Central memory CD8-positive, alpha-beta T cell (primary cell): ENCODE measurements at places on chromosomes 16 and 17.

GRCh38 chr17:2949469-2950044 is 113.8 kb downstream of the OR1D5 start:
- no peak for DNase-seq

DNA sequence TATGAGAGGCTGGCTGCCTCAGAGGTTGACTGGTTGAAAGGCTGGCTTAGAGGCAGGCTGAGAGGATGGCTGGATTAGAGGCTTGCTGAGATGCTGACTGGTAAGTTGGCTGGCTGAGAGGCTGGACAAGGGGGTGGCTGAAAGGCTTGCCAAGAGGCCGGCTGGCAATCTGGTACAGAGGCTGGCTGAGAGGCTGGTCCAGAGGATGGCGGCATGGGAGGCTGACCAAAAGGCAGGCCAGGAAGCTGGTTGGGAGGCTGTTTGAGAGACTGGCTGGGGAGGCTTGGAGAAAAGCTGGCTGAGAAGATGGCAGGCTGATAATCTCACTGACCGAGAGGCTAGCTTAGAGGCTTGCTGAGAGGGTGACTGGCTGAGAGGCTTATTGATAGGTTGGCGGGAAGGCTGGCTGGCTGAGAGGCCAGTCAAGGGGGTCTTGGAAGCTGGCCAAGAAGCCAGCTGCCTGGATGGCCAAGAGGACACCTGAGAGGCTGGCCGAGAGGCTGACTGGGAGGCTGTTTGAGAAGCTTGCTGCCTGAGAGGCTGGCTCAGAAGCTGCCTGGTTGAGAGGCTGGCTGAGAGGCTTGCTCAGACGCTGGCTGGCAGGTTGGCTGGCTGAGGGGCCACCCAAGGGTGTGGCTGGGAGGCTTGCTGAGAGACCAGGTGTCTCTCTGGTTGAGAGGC is 34.2 kb upstream of the ACSM2B start:
- no peak for DNase-seq

- no peak for DNase-seq
These were observed 181.5 kb upstream of the GSE1 start for GRCh38 chr16:85431431-85432124.

DNA sequence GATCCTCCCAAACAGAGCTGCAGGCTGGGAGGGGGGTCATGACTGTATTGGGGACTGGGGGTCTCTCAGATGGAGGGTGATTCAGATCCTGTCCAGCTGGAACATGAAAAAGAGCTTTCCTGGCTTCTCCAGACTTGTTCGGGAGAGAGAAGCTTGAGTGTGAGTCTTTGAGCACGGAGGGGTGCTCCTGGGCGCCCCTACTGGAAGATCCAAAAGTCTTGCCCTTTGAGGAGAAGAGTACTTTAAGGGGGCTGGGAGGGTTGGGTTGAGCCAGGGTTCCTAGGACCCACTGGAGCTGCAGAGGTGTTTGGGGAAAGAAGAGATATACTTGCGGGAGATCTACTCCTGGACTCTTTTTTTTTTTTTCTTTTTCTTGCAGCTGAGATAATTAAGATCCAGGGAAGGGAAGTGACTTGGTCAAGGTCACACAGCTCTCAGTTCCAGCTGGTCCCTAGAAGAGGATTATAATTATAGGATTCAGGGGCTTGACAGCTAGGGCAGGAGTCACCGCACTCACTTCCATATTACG is 8.4 kb downstream of the RARA start:
- DNase-seq = no peak

DNA sequence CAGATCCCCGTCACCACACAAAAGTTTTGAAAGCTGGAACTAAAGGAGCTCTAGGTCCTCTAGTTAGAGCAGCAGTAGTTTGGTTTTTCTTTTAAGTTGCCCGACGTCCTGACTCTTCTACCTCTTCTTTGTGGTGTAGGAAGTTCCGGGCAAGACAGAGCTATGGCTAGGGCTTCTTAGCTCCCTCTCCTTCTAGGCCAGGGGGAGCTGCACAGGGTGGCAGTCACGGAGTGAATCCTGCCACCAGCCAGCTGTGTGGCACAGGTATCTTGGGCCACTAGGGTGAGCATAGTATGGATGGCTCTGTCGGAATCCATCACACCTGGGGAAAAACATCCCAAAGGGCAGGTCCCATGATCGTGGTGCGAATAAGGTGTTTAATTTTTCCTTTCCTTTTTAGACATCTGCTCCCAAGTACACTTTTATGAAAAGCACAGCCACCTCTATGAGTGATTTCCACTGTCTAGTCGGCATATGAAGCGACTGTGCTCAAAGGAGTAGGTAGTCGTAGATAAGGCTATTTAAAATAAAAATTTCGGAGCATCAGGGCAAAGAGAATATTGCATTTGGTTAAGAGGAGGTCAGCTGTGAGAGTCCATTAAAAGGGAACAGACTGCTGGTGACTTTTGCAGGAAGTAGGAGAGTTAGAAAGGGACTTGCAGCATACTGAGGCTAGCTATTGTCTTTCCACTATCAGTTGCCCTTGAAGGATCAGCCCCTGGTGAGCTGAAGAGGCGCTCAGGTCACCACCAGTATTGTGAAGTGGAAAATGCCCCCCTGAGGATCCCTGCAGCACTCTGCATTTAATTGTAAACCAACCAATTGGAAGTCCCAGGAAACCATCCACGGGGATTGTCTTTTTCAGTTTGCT is 2.1 kb downstream of the PRKCA start:
- DNase-seq = no peak

- DNase-seq = no peak
These were observed 1063.3 kb upstream of the EEF2KMT start for GRCh38 chr16:6160871-6161270.

DNA sequence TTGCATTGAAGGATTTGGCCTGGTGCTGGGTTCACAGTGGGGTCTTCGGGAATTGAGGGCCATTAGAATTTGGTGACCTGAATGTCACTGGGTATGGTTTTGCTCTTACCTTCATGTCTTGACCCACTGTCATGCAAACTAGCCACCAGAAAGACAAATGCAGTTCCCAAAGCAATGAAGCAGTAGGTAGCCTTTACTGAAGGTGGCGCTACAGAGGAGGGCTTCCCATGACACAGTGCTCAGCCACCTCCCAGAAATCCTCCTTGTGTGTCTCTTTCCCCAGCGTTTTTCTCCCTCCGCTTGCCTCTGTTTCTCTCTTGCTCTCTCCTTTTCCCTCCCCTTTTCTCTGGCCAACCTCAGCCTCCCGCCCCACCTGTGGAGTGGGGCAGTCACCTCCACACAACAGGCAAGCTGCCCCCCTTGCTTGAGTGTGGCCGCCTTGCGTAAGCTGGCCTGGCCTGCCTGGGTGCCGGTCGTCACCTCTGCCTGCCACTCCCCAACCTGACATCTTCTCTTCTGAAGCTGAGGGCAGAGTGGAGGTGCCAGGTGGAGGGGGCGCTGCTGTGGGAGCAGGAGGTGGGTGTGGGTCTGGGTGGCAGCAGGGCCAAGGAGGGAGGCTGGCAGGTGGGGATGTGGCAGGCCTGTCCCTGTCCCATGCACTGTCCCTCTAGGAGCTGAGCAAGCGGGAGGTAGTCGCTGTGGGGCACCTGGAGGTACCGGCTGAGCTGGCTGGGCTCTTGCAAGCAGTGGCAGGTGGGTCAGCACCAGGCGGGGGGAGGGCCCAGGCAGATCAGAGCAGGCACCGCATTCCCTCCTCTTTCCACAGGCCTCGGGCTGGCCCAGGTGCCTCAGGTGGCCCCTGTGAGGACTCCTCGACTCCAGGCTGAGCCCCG is 34.7 kb downstream of the MYO15A start:
- no peak for DNase-seq

- DNase-seq = no peak
These were observed 22.8 kb downstream of the SPAG9 start for GRCh38 chr17:51097708-51098446.

DNA sequence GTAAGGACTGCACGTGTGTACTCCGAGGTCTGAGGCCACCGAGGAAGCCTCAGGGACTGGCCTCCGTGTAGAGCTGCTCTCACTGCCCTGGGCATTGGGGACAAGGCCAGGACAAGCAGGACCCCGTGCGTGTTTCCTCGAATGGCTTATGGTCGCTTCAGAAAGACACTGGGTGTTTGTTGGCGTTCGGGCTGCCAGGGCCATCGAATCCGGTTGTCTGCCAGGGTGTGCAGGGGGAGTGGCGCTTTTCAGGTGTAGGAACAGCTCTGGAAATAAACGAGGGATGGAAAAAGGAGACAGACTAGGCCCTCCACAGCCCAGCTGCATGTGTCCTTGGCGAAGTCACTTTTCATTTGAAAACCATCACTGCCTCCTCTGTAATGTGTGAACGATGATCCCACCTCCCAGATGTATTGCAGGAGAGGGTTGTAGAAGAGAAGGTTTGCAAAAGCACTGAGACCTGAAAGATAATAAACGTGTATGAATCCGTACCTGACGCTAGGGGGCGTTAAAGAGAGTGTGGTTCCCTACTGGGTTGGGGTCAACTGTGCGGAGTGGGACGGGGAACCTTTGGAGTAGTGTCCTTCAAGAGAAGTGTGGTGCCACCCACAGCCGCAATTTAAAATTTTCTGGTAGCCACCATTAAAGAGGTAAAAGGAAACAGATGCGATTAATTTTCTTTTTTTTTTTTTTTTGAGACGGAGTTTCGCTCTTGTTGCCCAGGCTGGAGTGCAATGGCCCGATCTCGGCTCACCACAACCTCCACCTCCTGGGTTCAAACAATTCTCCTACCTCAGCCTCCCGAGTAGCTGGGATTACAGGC is 2.1 kb upstream of the ZSCAN10 start:
- DNase-seq = no peak

DNA sequence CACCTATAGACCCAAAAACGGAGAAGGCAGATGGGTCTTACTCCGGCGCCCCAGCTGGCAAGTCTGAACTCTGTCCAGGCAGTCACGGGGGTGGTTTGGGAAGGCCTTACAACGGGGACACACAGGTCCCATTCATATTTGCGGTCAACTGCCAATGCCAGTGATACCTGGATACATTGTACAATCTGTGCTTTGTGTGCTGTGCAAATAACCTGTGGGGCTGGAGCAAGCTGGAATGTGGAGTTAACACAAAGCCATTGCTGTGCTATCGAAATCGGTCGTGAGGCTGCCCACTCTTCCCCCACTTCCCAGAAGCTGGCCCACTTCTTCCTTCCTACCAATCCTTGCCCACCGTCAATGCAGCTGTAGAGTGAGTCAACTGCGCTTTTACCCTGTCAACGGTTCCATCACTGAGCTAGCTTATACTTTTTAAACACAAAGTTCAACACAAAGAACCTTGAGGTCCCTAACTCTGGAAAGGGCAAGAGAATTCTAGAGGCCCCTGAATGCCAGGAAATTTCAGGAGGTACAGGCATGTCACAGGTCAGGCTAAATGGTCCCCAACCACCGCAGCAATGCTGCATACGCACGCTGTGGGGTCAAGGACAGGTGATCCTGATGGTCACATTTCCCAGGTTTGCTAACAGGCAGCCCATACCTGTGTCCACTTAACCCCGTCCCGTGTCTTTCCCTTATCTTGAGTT is 122.8 kb downstream of the ZFHX3 start:
- no peak for DNase-seq

GRCh38 chr16:62869837-62870236 is 833.6 kb upstream of the CDH8 start:
- DNase-seq = no peak

DNA sequence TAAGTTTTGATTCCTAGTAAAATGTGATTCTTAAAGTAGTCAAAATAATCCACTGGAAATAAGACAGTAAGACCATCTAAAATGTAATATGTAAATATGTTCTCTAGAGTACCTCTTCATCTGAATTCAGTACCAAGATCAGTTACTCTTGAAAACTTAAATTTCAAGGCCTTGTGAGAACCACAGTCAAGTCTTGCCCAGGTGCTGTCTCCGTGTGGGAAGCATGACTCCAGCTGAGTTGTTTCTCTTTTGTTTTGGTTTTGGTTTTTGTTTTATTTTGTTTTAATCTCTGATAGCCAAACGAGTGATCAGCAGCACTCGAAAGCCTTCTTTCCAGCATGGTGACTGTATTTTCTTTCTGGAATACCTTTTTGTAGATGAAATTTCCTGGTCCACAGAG is 907.0 kb downstream of the KCNJ18 start:
- DNase-seq = no peak

DNA sequence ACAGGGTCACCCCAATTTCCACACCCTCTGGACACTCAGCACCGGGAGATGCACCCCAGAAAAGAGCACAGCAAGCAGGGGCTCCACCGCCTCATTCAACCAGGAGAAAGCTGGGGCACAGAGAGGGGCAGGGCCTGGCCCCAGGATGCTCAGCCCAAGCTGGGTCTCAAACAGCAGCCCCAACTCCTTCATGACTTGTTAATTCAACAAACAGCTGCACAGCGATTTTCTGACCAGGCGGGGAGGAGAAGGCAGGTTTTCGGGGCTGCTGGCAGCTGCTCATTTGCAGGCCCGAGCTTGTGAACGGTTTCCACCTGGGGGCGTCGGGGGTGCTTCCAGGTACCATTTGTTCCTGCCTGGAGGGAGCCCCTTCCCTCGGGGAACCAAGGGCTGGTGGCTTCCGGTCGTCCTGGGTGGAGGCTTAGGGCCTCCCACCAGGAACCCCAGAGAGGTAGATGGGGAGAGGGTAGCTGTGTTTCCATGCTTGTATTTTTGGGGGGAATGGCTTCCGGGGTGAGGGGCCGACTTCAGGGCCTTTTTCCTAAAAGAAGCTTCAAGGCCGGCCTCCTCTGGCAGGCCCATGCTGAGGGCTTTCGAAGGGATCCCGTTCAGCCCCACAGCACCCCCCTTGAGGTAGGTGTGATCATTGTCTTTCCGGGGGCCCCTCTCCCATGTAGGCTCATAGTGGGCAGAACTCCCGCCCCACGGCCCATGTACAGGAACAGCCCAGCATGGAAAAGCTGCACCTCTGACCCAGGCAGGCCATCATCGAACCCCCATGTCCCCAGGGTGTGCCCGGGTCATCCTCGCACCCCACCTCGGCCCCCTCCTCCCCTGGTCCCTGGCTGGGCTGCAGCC is 191.6 kb upstream of the GSE1 start:
- DNase-seq = no peak

- DNase-seq = no peak
These were observed 2.4 kb downstream of the ZNF267 start for GRCh38 chr16:31875928-31876547.

GRCh38 chr16:83458612-83459011 is 349.2 kb upstream of the HSBP1 start:
- no peak for DNase-seq

DNA sequence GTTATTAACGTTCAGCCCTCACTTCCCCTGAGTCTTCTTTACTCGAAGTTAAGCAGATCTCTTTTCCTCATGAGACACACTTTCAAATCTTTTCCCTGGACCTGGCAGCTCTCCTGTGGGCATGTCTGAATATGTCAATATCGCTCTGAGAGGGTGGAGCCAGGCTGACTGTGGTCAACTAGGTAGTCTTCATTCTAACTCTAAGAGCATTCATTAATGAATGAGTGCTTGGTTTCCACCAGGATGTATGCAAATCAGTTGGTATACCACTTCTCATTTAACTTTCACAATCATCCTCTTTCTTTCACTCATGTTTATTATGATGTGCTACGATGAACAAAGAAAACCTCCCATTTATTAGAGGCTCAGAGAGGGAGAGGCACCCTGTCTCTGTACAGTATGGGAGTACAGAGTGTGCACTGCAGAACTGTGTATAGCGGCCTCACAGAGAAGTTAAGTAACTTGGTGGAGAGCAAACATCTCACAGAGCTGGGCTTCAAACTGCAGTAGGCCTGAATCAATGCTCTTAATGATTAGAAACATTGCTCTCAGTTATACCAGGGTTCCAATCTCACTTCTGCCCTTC is 39.9 kb downstream of the OTOA start:
- no peak for DNase-seq

- DNase-seq = no peak
These were observed 123.8 kb downstream of the ZNF778 start for GRCh38 chr16:89341279-89341678.

- no peak for DNase-seq
These were observed 124.5 kb downstream of the PRKCB start for GRCh38 chr16:23960081-23960885.

GRCh38 chr17:28247671-28248555 is 71.1 kb upstream of the TMEM97 start:
- DNase-seq = no peak
